ENCODE measurements at places on chromosomes 6 and 20.

GRCh38 chr6:9463311-9463710 is 951.6 kb downstream of the TFAP2A start:
- DNase-seq = no peak

GRCh38 chr6:43669922-43670622 is 17.5 kb downstream of the MRPS18A start:
- DNase-seq = peak; percentile 51

GRCh38 chr20:50562262-50562701 is 52.1 kb downstream of the PTPN1 start:
- DNase-seq = no peak

- DNase-seq = no peak
These were observed 616 bp downstream of the CHMP4B start for GRCh38 chr20:33811776-33812151.

GRCh38 chr20:24751551-24751950 is 197.5 kb upstream of the CST7 start:
- DNase-seq = no peak

GRCh38 chr6:109458774-109459531 is 3.4 kb upstream of the MICAL1 start:
- DNase-seq = peak; percentile 41

DNA sequence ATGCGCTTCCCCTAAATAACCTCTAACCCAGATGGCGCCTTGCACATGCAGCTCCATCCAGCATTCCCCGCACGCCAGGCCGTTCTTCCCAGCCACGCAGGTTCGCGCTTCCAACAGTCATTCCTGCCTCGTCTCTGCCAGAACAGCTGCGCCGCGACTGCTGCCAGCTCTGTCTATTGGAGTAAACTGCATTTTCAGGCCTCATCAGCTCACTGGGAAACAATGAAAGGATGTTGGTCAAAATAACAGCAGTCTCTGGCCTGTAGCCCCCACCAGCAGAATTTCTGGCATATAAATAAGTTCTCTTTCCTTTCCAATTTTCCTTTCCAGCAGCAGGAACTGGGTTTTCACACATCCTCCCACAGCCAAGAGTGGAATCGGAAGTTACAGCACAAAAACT is 14.6 kb downstream of the NRSN1 start:
- no peak for DNase-seq

- DNase-seq = no peak
These were observed 1784.9 kb upstream of the DEFB115 start for GRCh38 chr20:29472606-29473005.

- DNase-seq = no peak
These were observed 24.7 kb downstream of the FBXO9 start for GRCh38 chr6:53089948-53090347.

- DNase-seq = no peak
These were observed 86.5 kb downstream of the ATRN start for GRCh38 chr20:3557237-3557785.

DNA sequence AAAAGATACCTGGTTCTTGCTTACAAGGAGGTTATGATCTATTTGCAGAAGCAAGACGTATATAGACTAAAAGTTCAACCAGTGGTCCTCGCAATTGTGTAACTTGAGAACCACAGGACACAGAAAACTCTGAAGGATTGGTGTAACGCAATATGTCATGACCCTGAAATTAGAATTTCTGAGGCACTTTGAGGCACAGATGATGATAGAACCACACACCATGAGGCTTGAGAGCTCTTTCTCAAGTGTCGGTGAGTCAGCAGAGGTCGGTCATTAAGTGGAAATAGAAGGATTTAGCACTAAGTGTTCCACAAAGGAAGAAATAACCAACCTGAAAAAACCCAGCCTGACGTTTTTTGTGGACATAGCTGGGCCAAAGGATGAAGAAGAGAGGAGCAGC is 15.3 kb upstream of the CCN2 start:
- no peak for DNase-seq

- peak; percentile 25 for DNase-seq
These were observed 105.8 kb downstream of the BACH2 start for GRCh38 chr6:90190752-90191395.

GRCh38 chr6:27591699-27592480 is 119.0 kb upstream of the ZNF184 start:
- no peak for DNase-seq

- peak; percentile 88 for DNase-seq
These were observed at the start of the genes PLAGL2 and POFUT1 for GRCh38 chr20:32207626-32208498. TSS of gene PLAGL2 (minus strand) at chr20:32207743. CDS start at chr20:32202178, 5,565 bp downstream. TSS of gene POFUT1 (plus strand) at chr20:32207880. CDS start at chr20:32207942, 62 bp downstream.

GRCh38 chr6:134115715-134116074 is 63.3 kb upstream of the SLC2A12 start:
- no peak for DNase-seq

GRCh38 chr20:58829531-58829941 is 21.2 kb downstream of the GNAS-AS1 start:
- DNase-seq = no peak

- no peak for DNase-seq
These were observed 458.0 kb upstream of the SOX4 start for GRCh38 chr6:21135484-21136013.

DNA sequence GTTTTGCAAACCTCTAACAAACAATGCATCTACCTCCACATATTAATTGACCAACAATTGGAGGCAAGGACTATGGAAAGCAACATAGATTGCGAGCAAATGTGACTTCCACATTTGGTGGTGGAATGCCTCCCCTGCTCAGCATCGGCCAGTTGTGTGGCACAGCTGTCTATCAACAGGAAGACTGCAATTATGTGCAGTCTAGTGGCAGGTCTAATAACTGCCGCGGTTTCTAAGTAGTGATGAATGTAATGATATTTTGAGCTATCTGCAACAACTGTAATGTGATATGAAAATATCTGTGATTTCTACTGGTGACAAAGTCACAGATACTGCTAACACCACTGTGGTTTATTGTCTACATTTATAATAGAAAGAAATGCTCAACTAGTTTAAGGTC is 56.8 kb downstream of the NCR2 start:
- no peak for DNase-seq

- DNase-seq = no peak
These were observed 139.0 kb downstream of the PHACTR3 start for GRCh38 chr20:59743308-59743707.

- DNase-seq = no peak
These were observed 4.7 kb upstream of the KIF6 start for GRCh38 chr6:39729945-39730344.

GRCh38 chr20:30610029-30610693 is 647.3 kb upstream of the DEFB115 start:
- no peak for DNase-seq

- DNase-seq = no peak
These were observed 1082.3 kb upstream of the GJE1 start for GRCh38 chr6:141050471-141050870.

DNA sequence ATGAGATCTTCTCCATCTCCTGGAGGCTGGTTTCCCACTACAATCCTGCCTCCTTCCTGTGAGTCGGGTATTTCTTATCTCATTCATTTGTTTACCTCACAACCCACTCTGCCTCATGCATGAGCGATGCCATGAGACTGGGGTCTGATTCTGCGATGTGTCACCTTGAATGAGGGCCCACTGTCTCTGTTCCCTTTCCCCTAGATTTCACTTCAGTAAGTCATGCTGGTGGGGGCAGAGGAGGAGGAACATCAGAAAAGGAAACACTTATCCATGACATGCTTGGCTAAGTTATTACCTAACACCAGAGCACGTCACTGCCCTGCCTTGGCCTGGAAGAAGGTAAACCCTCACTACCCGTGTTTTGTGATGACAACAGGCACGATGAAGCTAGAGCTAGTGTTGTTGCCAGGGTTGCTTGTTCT is 337.4 kb upstream of the PRDM1 start:
- peak; percentile 16 for DNase-seq

DNA sequence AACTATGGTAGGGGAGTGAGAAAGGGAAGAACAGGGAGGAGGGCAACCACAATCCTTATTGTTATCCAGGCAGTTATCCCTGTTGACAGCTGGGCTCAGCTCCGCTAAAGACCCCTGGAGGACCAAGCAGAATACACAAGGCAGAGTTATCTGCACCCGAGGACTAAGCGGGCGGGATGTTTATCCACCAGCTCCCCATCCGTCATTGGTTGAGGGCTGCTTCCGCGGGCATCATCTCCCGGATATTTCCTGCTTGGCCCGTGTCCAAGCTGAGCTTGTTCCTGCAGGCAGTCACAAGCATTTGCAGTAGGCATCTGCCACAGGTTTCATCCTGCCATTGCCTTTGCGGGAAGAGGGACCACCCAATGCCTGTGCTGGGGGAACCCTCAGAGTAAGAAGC is 102.1 kb downstream of the DLGAP4 start:
- DNase-seq = no peak

DNA sequence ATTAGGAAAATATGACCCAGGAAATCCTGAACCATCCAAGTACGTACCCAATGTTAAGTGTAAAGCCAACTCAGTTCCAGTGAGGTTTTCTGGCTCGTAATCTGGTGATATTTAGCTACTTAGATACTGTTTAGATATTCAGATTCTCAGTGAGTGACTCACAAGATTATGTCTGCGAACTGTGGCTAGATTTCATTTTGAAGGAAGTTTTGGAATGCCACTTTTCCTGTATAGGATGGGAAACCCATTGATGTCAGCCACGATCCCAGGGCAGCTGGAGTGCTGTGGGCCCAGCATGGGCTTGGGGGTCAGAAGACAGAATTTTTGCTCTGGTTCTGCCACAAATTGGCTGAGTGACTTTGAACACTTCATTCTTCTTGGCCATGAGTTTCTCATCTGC is 76.3 kb downstream of the TMEM170B start:
- no peak for DNase-seq

GRCh38 chr20:56755201-56755600 is 126.1 kb downstream of the TFAP2C start:
- no peak for DNase-seq

GRCh38 chr6:12436683-12437082 is 146.5 kb downstream of the EDN1 start:
- DNase-seq = no peak

DNA sequence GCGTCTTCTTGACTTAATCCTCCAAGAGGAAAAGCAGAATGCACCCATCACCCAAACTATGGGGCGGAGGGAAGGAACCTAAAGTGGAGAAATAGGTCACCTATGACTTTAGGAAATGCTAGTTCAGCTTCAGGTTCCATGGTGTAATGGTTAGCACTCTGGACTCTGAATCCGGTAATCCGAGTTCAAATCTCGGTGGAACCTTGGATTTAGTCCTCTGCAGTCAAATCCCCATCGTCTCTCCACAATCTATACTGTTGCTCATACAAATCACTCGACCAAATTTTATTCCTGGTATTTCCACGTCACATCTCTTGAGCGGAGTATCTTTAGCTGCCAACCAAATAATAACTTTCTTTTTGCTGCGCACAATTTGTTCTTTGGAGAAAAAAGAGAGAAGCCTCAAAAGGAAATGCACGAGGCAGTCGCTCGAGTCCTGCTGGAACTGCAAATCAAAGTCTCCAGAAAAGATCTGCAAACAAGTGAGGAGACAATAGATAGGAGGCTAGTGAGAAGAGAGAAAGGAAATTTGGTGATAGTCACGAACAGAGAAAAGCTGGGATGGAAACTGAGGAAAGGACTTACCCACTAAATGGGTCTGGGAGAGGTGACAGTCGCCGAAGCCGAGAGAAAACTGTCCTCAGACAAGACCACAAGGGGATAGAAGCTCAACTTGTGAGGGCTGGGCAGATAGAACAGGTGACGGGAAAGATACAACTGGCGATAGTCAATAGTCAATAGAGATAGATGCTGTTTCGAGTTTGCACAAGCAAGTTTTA is 16.6 kb downstream of the POM121L2 start:
- no peak for DNase-seq

- no peak for DNase-seq
These were observed 68.2 kb downstream of the MTFR2 start for GRCh38 chr6:136181861-136182260.

DNA sequence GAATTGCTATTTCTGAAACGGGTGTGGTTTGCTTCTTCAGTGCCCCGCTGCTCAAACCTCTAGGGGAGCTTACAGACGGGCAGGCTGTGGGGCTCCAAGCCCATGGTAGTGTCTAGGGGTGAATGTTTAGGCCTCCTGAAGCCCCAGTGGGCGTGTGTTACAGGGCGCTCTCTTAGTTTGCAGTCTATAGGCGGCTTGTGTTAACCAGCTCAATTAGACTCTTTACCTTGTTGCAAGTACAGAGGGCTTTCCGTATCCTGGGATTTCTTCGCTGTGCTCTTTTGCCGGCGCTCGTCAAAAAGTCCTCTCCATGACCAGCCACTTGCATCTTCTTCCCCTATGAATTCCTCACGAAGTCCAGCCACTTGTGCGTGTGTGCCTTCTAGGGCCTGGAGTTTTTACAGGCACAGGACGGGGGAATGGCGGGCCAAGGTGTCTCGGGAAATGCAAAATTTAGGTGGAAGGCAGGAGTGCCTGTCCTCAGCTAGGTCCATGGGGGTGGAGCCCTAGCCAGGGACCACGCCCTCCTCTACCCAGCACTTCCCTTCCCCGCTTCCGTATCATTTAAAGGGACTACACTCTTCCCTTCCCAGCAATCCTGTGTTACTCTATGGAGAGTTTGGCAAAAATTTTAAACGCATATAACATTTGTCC is 94.5 kb downstream of the HTR1B start:
- DNase-seq = no peak

DNA sequence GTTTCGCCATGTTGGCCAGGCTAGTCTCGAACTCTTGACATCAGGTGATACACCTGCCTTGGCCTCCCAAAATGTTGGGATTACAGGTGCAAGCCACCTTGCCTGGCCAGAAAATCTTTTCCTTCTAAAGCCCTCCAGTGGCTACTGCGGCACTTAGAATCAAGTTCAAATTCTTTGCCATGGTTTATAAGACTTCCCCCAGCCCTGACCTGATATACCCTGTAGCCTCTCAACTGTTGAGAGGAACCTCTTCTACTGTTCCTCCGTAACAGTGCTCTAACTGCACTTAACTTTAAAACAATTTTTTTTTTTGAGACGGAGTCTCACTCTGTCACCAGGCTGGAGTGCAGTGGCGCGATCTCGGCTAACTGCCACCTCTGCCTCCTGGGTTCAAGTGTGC is 235.6 kb downstream of the BCAS1 start:
- DNase-seq = no peak

GRCh38 chr20:40547483-40548091 is 141.4 kb downstream of the MAFB start:
- no peak for DNase-seq

GRCh38 chr6:151180330-151181048 is 59.3 kb upstream of the AKAP12 start:
- no peak for DNase-seq

GRCh38 chr20:57220337-57221145 is 45.9 kb downstream of the BMP7 start:
- DNase-seq = no peak

GRCh38 chr20:50982363-50982762 is 23.7 kb downstream of the MOCS3 start:
- no peak for DNase-seq

DNA sequence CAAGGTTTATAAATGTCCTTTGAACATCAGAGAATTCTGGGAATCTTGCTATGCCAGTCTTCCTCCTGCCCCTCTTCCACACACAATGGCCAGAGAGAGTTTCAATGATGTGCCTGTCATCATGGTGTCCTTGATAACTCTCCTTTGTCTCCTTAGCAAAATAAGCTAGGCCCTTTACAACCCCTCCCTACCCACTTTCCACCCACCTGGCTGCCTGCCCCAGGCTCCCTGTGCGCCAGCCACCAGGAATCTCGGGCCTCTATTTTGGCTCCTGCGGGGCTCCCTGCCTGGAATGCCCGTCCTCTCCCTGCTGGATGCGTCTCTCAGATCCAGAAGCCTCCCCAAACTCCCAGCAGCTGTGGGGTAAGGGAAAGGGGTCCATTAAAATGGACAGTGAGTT is 60.9 kb downstream of the NCR2 start:
- no peak for DNase-seq

GRCh38 chr6:113862112-113862511 is 5.0 kb downstream of the MARCKS start:
- no peak for DNase-seq

All from stimulated activated CD4-positive, alpha-beta T cell treated with anti-CD3 and anti-CD28 coated beads, Interleukin-1b, Interleukin-23, amount 100 ng/mL, for 48 hours (primary cell).